ENCODE measurements at places on chromosomes 5 and 9.

DNA sequence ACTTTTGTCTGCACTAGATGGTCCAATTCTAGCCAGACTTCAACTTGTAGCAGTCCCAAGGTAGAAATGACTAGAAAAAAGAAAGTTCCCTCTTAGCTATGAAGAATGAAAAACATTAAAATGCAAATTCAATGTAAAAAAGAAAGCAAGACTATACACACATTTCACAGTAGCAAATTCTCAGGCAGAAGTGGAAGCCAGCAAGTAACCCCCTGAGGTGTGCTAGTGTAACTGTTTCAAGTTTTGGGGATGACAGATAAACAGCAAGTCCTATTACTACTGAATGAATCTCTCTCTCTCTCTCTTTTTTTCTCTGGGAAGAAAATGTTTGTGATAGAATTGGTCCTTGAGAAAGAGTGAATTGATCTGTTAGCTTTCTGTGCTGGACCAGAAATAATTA is 185.6 kb downstream of the EFNA5 start:
- DNase-seq: no peak

DNA sequence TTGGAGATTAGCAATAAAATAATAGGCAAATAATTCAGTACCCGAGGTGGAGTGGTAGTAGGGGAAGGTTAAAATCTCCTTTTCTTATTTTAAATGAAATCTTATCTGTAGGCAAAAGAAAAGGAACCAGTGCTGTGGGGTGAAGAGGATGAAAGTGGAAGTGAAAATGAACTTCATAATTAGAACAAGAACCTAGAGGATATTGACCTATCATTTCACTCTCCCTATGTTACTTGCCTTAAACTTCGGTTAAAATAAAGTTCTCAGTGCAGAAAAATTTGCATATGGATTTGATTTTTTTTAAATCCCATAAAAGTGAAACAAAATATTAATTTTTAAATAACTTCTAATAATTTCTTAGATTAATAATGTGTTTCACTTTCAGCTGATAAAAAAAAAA is 1094.9 kb upstream of the C9orf72 start:
- no peak for DNase-seq

DNA sequence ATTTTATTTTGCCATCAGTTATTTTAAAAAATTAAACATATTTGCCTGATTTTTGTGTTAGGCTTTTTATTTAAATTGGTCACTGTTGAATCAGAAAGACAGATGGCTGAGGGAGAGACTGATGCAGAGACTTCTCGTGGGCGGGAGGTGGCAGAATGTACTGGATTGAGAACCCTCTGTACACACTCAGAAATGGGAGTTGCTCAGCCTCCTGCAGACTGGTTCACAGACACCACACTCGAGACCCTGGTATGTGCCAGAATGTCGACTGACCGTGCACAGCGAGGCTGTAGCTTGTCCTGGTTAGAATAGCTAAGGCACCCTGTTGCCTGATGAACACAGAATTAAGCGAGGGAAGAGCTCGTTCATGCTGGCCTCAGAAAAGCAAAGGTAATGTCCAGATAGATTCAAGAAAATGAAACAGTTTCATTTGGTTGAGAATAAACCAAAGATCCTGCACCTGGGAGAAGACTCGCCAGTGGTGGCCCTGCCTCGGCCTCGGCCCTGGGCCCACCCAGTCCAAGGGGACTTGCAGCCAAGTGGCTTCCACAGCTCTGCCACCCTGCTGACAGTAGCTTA is 71.3 kb upstream of the OTULINL start:
- no peak for DNase-seq

- DNase-seq: no peak
Measured at GRCh38 chr9:114055894-114056293, 22.2 kb downstream of the AMBP start.

- no peak for DNase-seq
Measured at GRCh38 chr5:180343110-180343830, 9.9 kb downstream of the GFPT2 start.

- no peak for DNase-seq
Measured at GRCh38 chr9:14179449-14179848, 134.5 kb downstream of the NFIB start.

DNA sequence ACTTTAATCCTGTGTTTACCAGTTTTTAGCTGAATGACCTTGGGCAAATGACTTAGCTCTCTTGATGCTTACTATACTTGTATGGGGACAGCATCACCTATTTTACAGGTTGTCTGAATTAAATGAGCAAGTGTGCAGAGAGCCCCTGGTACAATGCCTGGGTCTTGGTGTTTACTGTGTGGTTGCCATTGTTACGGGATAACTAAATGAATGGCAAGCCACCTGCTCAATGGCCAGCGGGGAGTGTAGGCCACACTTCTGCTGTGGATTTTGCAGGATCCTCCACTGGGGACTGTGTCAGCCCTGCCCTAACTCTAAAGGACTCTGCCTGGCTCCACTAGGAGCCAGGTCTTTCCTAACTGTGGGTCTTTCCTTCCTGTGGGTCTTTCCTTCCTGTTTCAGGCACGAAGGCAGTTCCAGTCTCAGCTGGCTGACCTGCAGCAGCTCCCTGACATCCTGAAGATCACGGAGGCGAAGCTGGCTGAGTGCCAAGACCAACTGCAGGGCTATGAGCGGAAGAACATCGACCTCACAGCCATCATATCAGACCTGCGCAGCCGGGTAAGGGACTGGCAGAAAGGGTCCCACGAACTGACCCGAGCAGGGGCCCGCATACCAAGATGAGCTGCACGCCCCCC is 10.3 kb upstream of the GLE1 start:
- DNase-seq: no peak

DNA sequence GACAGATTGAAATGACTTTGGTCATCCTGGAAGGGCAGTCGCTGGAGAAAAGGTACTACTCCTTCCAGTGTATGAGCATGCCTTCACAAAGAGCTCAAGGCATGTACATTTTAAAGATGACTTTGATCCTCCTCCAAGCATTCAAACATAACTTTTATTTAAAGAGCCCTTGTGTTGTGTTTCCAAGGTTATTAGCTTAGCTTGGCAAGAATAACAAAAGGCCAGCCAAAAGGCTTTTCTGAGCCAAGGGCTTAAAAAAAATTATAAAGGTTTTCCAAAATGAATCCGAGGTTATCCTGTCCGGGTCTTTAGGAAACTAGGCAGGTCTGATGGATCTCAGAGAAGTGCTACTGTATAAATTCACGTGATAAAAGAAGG is 71.0 kb upstream of the PLPP6 start:
- DNase-seq: no peak

GRCh38 chr9:1708219-1708618 is 306.9 kb upstream of the SMARCA2 start:
- no peak for DNase-seq

- DNase-seq: no peak
Measured at GRCh38 chr5:16744164-16744880, 127.5 kb upstream of the RETREG1 start.

- no peak for DNase-seq
Measured at GRCh38 chr9:4831119-4831518, 38.4 kb downstream of the RCL1 start.

DNA sequence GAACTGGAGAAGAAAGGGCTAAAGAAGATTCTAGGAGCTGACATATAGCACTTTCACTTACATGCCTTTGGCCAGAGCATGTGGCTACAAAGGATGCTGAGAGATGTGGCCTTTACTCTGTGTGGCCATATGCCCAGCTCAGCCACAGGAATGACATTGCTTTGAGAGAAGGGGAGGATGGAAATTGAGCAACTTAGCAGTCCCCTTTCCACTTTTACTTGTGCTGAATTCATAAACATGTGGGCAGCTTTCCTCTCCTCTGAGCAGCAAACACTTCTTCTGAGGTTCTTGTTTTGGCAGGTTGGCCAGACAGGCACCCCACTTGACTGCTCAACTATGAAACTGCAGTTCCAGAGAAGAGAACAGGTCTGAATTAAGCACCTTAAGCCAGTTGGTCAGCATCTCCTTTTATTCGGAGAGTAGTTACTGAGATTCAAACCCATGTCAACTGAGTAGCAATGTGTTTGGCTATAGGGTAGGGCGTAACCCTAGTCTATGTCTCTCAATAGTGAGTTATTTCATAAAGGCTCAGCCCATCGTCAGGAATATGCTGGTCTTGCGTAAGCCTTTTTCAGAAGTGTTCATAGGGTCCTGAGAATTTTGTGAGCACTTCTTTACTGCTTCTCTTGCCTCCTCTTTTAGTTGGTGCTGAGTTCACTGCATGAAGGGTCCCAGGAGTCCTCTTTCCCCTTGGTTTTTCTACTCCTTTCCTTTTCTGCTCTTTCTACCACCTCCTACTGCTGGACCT is 134.5 kb downstream of the PALM2AKAP2 start:
- no peak for DNase-seq

- no peak for DNase-seq
Measured at GRCh38 chr5:67483453-67484030, 286.9 kb upstream of the CD180 start.

DNA sequence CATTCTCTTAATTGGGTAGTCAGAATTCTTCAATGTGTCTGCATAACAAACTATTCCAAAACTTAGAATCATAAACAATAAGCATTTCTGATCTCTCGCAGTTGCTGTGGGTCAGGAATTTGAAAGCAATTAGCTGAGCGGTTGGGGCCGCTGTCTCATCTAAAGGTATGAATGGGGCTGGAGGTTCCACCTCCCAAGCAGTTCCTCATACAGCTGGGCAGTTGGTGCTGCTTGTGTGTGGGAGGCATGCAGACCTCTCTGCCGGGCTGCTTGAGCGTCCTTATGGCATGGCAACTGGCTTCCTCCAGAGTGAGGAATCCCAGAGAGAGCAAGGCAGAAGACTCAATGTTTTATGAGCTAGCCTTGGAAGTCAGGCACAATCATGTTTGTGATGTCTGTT is 30.2 kb upstream of the SEMA4D start:
- DNase-seq: no peak

- DNase-seq: no peak
Measured at GRCh38 chr5:115599502-115599901, 2.8 kb downstream of the TICAM2 start.

DNA sequence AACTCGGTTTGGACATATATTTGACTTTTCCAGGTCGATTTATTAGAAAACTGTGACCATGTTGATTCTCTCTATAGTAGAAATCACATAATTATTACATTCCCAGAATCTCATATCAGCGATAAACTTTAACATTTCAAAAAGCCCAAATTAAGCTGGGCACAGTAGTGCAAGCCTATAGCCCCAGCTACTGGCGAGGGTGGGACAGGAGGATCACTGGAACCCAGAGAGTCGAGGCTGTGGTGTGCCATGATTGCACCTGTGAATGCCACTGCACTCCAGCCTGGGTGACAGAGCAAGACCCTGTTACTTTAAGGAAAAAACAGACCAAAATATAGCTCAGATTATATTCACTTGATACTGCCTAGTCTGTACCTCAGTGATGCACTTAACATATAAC is 128.9 kb downstream of the CPLANE1 start:
- DNase-seq: no peak

DNA sequence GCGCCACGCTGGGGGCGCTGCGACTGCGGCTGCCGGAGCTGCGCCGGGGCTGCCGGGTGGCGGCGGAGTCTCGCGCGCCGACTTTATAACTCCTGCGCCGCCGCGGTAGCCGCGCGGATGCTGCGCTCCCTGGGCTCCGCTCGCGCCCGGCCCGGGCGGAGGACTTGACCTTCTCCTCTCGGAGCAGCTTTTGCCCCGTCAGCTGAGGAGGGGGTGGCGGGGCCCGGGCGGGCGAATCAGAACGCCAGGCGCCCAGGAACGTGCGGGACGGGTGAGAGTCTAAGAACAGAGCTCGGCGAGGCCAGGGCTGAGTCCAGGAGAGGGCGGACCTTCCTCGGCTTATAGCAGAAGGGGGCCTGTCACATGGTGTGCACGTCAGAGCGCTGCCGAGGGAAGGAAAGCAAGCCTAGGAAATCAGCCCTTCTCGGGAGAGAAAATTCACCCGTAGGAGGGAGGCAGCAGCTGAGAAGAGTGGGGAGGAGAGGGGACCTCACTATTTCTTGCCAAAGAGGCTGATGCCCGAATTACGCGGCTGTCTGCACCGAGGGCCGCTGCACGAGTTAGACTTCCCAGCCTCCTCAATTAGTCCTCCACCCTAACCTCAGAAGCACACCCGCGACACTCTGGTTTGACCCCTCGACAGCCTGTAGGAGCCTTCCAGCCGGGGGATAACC is at the start of gene FOXD1:
TSS of gene FOXD1 (minus strand) at position 315 of the 674 bp plus-strand sequence. CDS start 415 bp downstream, outside the sequence.
- DNase-seq: no peak

- no peak for DNase-seq
Measured at GRCh38 chr9:73871636-73872035, 625.5 kb upstream of the RORB start.

- no peak for DNase-seq
Measured at GRCh38 chr5:130171699-130172098, 267.4 kb downstream of the CHSY3 start.

DNA sequence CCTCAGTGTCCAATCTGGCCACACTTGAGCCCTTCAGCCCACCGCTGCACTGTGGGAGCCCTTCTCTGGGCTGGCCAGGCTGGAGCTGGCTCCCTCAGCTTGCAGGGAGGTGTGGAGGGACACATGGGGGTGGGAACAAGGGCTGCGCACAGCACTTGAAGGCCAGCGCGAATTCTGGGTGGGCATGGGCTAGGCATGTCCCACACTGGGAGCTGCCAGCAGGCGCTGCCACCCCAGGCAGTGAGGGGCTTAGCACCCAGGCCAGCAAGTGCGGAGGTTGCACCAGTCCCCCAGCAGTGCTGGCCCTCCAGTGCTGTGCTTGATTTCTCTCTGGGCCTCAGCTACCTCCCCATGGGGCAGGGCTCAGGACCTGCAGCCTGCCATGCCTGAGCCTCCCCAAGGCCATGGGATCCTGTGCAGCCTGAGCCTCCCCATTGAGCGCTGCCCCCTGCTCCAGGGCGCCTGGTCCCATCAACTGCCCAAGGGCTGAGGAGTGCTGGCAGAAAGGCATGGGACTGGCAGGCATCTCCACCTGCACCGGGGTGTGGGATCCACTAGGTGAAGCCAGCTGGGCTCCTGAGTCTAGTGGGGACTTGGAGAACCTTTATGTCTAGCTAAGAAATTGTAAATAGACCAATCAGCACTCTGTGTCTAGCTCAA is 148.2 kb downstream of the EMB start:
- no peak for DNase-seq

DNA sequence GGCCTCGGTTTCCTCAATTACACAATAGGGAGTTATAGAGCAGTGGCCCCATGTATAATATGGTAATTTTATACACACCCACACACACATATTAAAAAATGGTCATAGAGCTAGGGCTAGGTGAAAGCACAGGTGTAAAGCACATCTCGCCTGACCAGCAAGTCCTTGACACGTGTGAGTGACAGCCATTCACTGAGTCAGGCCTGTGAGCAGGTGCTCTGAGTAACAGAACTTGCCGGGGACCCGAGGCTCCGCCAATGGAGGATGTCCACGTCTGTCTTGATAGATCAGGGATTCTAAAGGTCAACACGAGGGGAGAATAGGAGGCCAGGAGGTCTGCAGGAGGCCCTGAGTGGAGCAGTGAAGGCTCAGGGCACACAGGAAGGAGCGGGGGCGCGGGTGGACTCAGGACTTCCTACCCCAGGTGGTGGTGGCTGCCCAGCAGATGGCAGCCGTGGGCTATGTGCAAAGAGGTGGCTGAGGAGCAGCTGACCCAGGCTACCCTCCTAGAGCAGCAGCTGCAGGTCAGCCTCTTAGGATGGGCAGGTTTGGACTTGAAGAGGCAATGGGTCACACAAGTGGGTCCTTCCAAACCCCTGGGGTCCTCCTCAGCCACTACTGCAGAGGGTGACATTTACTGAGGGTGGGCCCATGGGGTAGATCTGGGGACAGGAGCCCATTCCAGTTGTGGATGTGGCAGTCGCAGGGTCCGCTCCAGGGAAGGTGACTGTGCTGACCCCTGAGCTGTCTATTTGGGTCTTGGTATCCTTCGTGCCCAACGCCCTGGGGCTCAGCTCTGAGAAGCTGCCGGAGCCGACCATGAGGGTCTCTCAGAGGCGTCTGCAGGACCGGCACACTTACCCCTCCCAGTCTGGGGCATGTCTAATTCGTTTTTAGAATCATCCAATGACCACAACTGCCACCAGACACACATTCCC is 45.9 kb downstream of the PRRT1B start:
- no peak for DNase-seq
